ENCODE measurements at places on chromosomes 6 and 20.
A peak's percentile ranks its signal among the peaks of the same experiment; 100 is the strongest.

DNA sequence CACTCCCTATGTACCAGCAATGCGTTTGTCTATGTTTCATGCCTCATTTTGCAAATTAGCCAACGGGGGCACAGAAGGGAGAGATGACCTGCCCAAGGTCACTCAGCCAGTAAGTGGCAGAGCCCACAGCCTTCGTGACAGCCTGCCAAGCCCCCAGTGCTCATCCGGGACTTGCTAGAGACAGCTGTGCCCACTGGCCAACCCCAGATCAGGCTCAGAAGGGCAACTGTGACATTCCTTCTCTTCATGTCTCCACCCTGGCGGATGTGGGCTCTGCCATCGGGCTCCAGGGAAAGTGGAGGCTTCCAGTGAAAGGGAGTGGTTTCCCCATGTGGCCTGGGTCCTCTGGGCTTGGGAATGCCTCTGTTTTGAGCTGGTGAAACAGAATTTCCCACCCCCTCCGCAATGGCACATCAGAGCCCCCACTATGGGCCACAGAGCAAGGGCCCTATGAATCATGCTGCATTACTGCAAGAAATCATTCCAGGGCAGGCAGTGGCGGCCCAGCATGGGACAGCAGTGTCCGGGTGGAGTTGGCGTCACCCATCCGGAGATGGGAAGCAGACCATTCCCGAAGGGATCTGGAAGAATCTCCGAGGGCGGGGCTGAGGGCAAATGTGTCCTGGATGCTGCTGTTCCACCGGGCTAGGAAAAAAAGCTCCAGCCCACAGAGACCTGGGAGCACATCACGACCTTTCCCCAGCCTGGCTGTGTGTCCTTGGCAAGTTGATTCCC is 9.1 kb downstream of the RSPO4 start:
- DNase-seq = no peak

DNA sequence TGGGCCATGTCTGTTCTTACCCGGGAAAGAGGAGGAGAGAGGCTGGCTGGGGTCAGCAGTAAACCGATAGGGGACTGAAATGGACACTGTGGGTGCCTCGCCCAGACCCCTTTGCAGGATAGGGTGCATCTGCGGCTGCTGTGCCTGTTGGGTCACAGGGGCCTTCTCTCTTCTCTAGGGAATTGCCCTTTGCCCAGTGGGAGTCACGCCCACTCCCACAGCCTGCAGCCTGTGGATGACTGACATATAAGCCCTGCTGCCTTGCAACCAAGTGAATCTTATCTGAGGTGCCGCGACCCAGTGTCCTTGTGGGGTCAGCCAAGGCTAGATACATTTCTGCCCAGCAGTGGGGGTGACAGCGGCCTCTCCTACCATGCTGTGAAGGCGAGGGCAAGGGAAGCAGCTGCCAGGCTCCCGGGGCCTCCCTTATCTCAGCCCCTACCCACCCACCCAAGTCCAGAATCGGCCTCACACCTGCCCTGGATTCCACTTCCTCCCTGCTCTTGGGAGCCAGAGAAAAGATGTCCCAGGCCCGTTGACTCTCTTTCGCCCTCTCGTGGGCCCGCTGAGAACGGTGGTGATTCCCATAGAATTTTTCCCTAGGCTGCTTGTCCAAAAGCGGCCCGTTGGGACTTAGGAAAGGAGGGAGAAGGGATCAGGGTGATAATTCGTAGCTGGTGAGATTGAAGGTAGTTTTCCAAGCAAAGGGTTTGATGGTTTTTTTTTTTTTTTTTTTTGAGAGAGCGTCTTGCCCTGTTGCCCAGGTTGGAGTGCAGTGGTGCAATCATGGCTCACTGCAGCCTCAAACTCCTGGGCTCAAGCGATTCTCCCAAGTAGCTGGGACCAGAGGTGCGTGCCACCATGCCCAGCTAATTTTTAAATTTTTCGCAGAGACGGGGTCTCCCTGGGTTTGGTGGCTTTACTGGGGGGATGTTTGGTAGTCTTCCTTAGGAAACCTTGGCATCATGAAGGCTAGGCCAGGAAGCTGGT is 76.4 kb upstream of the RNF24 start:
- DNase-seq = no peak

DNA sequence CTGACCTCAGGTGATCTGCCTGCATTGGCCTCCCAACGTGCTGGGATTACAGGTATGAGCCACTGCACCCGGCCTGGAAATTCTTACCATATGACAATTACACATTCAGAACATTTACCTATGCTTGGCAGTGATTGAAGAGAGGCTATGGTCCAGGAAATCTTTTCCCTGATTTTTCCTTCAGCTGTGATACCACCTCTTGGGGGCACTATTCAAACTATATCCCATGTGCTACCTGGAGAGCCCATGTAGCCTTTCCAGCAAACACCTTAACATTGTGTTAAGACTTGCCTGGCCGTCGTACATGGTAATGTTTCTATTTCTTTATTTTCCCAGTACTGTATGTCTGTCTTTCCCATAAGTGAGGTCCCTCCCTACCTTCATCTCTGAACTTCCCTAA is 61.7 kb upstream of the C20orf144 start:
- DNase-seq = no peak

DNA sequence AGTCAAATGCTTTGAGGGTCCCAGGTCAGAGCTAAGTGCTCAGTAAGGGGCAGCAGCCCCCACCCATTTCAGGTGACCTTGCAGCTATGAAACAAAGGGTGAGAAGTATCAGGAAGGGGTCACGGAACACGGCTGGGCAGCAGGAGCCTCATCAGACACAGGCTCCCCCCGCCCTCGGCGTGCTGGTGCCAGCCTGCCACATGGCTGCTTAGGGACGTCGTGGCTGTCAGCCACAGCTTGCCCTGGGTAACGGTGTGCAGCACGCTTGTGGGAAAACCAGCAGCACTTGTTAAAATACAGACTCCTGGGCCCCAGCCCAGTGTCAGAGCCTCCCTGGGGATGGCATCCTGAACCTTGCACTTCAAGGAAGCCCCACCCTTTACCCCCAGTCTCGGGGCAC is 39.3 kb downstream of the SSR1 start:
- DNase-seq = no peak

DNA sequence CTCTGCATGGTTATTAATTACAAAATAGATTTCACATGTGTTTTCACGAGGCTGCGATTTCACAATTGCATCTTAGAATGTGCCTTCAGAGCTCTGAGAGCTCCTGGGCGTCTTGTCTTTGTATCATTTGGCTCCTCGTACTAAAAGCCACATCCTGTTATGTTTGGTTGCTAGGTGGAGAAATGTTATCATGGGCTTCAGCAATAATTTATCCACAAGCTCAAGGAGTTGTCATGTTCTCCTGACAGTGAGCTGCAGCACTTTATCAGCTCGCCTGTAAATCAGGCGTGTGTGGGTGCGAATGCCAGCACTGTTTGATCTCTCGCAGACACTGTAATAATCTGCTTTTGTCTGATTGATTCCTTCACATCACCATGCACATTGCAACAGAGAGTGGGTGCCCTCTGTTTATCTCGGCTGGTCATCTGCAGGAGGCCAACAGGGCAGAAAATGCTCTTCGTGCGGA is 218.6 kb upstream of the ZFP64 start:
- peak; percentile 8 for DNase-seq

GRCh38 chr20:34363465-34364222 is 571 bp downstream of the ITCH start:
- DNase-seq = no peak

DNA sequence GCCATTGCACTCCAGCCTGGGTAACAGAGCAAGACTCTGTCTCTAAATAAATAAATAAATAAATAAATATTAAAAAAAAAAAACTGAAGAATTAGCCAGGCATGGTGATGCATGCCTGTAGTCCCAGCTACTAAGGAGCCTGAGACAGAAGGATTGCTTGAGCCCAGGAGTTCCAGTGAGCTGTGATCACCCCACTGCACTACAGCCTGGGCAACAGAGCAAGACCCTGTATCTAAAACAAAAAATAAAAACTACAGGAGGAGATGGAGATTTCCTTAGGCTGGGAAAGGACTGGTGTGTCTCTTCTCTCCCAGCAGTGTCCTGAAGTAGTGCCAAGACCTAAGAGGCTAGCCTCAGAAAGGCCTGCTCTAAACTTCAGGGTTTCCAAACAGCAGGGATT is 8.1 kb upstream of the GTF3C6 start:
- no peak for DNase-seq

- no peak for DNase-seq
These were observed 250.0 kb downstream of the HIVEP2 start for GRCh38 chr6:142695016-142695415.

- DNase-seq = no peak
These were observed 21.9 kb upstream of the TULP1 start for GRCh38 chr6:35534407-35535170.

DNA sequence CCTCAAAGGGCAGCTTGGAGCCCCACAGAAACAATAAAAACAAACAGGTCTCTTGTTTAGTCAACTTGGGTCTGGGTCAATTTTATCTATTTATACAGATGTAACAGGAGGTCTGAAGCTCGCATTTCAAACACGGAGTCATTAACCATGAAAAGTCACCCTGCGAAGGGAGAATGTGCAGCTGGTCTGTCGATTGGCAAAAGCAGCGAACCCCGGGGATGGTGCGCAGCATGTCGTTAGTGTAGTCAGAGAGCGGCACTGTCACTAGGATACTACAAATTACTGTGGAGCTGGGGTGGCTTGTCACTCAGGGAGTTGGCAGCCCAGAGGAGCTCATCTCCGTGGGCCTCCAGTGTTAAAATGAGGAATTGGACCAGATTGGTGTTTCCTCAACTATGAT is 190.4 kb upstream of the ARG1 start:
- no peak for DNase-seq

GRCh38 chr20:1616858-1617434 is 2.9 kb downstream of the SIRPB1 start:
- no peak for DNase-seq

- no peak for DNase-seq
These were observed 5.3 kb downstream of the KIF25 start for GRCh38 chr6:168002804-168003203.

DNA sequence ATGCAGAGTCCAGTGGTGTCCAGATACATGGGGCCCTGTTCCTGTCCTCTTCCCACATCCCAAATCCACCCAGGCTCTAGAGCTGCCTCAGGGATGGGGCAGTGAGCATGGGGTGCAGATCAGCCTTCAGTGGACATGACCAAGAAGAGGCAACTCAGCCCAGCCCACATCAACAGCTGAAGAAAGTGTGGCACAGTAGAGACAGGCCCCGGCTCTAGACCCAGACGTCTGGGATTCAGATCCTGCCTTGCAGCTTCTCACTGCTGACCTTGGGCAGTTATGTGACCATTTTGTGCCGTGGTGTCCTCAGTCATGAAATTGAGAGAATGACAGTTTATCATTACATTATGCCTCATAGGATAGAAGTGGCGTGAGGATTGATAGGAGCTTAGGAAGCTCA is 54.6 kb upstream of the CST7 start:
- no peak for DNase-seq

DNA sequence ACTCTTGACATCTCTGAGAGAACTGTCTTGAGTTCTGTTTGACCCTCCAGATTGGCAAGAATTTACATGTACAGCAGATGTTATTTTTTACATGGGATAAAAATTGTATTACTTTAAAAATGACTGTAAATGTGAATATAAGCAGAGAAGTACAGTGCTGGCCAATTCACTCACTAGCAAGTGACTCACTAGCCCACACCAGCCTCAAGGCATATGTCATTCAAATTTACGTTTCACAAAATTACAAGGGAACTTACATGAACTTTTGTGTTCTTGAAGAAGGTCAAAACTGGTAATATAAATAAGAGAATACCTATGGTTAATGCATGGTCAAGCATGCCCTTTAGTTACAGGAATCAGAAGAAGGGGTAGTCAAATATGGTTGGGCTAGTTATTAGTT is 54.0 kb upstream of the HMGCLL1 start:
- DNase-seq = no peak

DNA sequence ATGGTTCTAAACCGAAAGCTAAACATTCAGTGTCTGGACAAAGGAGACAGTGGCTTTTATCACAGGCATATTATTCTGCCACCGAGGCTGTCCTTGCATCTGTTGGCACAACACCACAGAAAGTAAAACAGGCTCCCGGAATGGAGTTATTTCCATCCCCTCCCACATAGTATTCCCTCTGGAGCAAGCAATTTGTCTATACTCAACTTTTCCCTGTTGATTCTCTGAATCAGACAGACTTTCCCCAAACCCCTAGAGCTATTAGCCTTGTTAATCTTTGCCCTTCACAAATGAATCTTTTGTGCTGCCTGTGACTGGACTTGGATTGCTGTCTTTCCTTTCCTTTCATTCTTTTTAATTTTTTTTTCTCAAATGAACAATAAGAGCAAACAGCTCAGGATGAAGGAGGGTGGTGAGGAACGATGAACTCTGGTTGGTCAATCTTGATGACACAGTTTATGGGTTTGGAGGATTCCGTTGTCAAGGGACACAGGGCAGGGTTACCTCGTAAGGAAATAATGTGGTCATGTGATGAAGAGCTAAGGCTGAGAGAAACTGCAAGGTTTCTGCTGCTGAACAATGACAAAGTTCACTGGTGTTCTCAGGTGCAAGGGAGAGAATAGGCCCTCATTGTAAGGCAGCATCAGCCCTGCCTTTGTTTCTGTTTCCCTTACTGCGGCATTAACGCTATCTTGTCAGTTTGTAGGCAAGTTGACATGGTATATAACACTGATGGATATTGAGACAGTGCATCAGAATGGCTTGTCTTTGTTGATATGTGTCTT is 275.0 kb upstream of the BMP2 start:
- no peak for DNase-seq

- DNase-seq = no peak
These were observed 11.3 kb upstream of the MYT1 start for GRCh38 chr20:64152906-64153305.

- no peak for DNase-seq
These were observed 138.4 kb upstream of the RNF24 start for GRCh38 chr20:4153661-4154238.

GRCh38 chr20:41218466-41218865 is 81.1 kb downstream of the PLCG1 start:
- no peak for DNase-seq

DNA sequence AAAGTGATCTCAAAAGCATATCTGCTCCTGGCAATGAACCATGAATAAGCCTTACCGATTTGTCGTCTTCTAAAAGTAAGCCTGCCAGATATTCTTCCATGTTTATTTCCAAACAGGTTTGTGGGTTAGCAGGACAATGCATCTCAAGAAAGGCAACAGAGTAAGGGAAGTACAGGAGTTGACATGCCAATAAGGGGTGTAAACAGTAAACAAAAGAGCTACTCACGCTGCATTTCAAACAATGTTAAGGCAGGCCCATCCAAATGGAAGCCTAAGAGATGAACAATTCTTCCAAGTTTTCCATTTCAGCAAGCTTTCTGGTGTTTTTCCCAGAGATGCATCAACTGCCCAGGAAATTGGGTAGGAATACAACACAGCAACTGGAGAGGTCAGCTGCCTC is 27.8 kb upstream of the CRIP3 start:
- DNase-seq = no peak

GRCh38 chr6:105488516-105489215 is 85.8 kb upstream of the PREP start:
- no peak for DNase-seq

DNA sequence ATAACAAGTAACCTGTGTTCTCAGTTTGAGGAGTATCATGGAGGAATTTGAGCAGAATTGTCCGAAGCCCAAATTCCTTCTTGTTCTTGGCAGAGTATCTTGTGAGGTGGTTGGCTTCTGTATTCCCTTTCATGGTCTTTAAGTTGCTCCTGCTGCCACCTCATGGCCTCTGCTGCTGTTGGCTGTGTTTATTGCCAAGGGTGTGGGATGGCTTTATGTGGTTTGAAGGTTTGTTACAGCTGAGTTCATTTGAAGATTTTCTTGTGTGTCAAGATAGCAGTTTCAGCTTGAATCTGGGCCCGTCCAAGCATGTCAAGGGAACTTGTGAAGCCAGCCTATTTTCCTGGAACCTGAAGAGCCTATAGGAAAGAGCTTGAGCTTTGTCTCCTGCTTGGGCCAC is 20.2 kb upstream of the TTK start:
- DNase-seq = no peak

Data from stimulated activated CD8-positive, alpha-beta memory T cell treated with anti-CD3 and anti-CD28 coated beads, Interleukin-15, amount 100 ng/mL, for 4 hours (primary cell).